ENCODE measurements at places on chromosomes 4 and X. TPM values are rescaled to one million over a fixed set of nuclear protein-coding genes. Genes with fewer than 3 reads are reported as not detected.

GRCh38 chrX:50871922-50872453 lies 38.5 kb upstream of the BMP15 start:
- H3K36me3 ChIP-seq = no peaks in the 10 kb centered on the region
- no peak overlapping the region for H3K4me3 ChIP-seq
- H3K27me3 ChIP-seq = no peaks in the 10 kb centered on the region
- no peak for DNase-seq
- no peak overlapping the region for H3K27ac ChIP-seq

DNA sequence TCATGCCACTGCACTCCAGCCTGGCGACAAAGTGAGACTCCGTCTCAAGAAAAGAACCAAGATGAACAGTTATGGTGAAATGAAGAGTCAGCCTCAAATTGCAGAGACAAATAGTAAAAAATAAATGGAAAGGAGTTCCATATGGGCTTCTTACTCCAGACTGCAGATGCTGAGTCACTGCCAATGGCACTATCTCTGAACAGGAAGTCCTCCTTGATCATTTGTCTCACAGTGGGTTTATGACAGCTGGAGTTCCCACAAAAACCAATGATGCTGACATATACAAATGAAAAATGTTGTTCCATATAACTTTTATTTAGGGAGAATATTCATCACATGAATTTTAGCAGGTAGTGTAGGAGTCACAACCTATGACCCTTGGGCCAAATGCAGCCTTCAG lies 631.6 kb downstream of the PCDH18 start:
- no peaks in the 10 kb centered on the region for H3K4me1 ChIP-seq
- H3K27me3 ChIP-seq = no peaks in the 10 kb centered on the region
- H3K4me3 ChIP-seq = no peak overlapping the region
- DNase-seq = no peak
- H3K27ac ChIP-seq = no peak overlapping the region

- no peak for DNase-seq
- no peaks in the 10 kb centered on the region for H3K27me3 ChIP-seq
- H3K4me1 ChIP-seq = peaks cover 37% of the 10 kb centered on the region
- H3K36me3 ChIP-seq = no peaks in the 10 kb centered on the region
- H3K27ac ChIP-seq = no peak overlapping the region
These were observed 49.4 kb downstream of the ARHGEF6 start for GRCh38 chrX:136731207-136731782.

The MAGEE2 gene
- not detected for total RNA-seq

The CLDN22 gene
- not detected for total RNA-seq

DNA sequence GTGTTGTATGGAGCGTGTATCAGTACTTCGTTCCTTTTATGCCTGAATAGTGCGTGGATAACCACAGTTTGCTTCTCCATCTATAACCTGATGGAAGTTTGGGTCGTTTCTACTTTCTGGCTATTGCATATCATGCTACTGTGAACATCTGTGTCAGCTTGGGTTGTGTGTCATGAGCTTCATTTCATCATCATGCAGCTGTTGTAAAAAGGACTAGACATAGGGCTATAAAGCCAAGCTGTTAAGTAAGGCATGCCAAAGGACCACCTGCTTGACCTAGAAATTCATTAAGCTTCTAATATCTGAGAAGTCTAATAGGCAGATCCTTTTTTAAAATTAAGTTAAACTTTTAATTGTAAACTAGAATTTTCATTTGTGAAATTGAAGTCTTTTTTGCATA lies 18.4 kb downstream of the SMS start:
- H3K4me1 ChIP-seq = peaks cover 30% of the 10 kb centered on the region
- H3K36me3 ChIP-seq = no peaks in the 10 kb centered on the region
- no peak overlapping the region for H3K4me3 ChIP-seq
- H3K27ac ChIP-seq = no peak overlapping the region
- no peaks in the 10 kb centered on the region for H3K27me3 ChIP-seq

The GAGE13 gene
- not detected for total RNA-seq

The FAM47E gene
- total RNA-seq = 0.64 TPM

The TCEANC gene
- total RNA-seq = 16.3 TPM

The NUDT10 gene
- not detected for total RNA-seq

- peaks cover 11% of the 10 kb centered on the region for H3K4me1 ChIP-seq
- no peaks in the 10 kb centered on the region for H3K36me3 ChIP-seq
- H3K27ac ChIP-seq = no peak overlapping the region
- H3K4me3 ChIP-seq = no peak overlapping the region
These were observed 275.4 kb downstream of the ARHGAP10 start for GRCh38 chr4:148007314-148007760.

The F8A1 gene
- total RNA-seq = 56.1 TPM

DNA sequence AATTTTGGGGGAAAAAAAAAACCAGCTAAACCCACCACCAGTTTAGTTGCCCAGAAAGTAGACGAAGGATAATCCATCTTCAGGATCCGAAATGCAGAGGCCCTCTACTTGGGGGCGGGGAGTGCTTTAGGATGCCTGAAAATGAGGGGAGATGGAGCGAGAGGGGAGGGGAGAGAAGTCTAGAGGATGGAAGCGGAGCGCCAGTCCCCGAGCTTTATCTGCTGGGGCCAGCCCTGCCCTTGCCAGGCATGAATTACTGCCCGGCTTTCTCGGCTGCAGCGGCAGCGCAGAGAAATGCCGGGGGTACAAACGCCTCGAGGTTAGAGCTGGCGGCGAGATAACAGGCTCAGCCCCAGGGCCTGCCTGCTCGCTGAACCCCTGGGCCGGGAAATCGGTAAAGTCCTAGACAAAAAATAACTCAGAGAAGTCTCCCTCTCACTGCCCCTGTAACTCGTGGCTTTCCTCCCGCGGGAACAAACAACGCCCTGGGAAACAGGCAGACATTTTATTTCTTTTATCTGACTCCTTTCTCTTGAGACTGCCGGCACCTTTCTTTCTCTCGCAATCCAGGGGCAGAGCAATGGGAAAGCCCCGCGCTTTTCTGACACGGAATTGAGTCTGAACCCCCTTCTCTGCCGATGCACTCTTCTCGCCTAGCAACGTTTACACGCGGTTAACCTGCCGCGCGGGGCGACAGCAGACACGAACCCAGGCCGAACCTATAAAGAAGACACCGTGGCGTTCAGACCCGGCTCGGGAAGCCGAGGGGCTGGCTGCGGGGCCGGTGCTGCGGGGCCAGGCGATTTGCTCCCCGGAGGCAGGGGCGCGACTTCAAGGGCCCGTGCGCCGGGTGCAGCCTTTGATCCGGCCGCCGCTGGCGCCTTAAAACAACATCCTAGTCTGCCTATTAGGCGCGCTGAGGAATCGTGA lies 3.1 kb upstream of the MSX1 start:
- no peak for DNase-seq
- peaks cover 48% of the 10 kb centered on the region for H3K27me3 ChIP-seq
- peaks cover 62% of the 10 kb centered on the region for H3K4me1 ChIP-seq
- no peak overlapping the region for H3K27ac ChIP-seq

DNA sequence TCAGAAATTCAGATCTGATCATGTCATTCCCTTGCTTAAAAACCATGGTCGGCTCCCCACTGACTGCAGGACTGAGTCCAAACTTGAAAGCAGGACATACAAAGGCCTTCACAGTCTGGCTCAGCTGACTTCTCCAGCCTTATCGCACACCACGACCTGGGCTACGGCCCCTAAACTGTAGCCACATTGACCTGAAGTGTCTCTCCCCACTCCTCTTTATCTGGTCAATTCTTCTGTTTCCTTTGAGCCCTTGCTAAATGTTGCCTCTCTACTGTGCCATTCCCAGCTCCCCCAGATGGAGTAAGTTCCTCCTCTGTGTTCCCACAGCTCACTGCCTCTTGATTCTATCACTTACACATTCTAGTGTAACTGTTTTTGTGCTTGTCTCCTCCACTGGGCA lies 60.5 kb upstream of the CITED1 start:
- no peak overlapping the region for H3K27ac ChIP-seq
- DNase-seq = no peak
- no peak overlapping the region for H3K4me3 ChIP-seq
- no peaks in the 10 kb centered on the region for H3K36me3 ChIP-seq
- H3K4me1 ChIP-seq = no peaks in the 10 kb centered on the region
- no peaks in the 10 kb centered on the region for H3K27me3 ChIP-seq

The GC gene
- total RNA-seq = not detected

The OPHN1 gene
- total RNA-seq = 0.44 TPM

DNA sequence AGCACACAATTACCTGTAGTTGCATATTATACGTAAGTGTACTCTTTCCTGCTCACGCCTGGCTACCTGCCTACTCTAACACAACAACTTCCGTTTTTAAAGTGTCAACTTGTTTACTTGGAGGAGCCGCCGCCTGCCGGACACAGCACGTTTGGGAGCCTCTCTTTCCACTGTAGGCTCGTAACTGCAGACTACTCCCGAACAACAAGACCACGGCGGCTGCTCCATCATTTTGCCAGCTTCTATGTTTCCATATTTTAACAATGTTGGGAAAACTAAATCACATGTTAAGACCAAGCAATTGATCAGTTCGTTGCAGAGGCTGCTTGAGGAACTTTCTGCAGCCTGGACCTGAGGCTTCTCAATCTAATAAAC lies 841 bp downstream of the MTNR1A start:
- H3K36me3 ChIP-seq = no peaks in the 10 kb centered on the region
- H3K27me3 ChIP-seq = peaks cover 4% of the 10 kb centered on the region
- H3K4me1 ChIP-seq = no peaks in the 10 kb centered on the region
- DNase-seq = no peak

DNA sequence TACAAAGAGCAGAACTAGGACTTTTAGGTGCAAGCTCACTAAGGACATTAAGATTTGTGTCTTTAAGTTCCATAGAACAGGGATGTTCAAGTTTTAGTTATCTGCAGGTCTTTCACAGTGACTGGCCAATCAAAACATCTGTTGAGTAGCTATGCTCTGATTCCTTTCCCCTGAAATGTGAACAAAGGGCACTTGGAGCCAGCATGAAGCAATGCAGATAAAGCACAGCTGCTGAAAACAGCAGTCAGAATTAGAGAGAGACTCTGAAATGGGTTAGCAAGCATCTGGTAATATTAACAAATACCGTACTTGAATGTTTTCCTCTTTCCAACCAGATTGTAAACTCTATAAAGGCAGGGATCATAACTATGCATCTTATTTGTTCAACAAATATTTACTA lies 276.9 kb downstream of the RAB28 start:
- H3K27ac ChIP-seq = no peak overlapping the region
- no peaks in the 10 kb centered on the region for H3K27me3 ChIP-seq
- H3K4me3 ChIP-seq = no peak overlapping the region
- H3K4me1 ChIP-seq = no peaks in the 10 kb centered on the region
